Dermis microvascular lymphatic vessel endothelial cell (primary cell): ENCODE measurements at places on chromosomes 5 and 9. TPM values are rescaled to one million over a fixed set of nuclear protein-coding genes. Genes with fewer than 3 reads are reported as not detected.

The CDC42SE2 gene
- total RNA-seq = 47.6 and 58.0 TPM in 2 replicates

- DNase-seq = no peak
Observed at GRCh38 chr5:132480546-132480892, 10.1 kb downstream of the IRF1 start.

- no peak for DNase-seq
Observed at GRCh38 chr5:154866841-154867240, 8.4 kb downstream of the CNOT8 start.

DNA sequence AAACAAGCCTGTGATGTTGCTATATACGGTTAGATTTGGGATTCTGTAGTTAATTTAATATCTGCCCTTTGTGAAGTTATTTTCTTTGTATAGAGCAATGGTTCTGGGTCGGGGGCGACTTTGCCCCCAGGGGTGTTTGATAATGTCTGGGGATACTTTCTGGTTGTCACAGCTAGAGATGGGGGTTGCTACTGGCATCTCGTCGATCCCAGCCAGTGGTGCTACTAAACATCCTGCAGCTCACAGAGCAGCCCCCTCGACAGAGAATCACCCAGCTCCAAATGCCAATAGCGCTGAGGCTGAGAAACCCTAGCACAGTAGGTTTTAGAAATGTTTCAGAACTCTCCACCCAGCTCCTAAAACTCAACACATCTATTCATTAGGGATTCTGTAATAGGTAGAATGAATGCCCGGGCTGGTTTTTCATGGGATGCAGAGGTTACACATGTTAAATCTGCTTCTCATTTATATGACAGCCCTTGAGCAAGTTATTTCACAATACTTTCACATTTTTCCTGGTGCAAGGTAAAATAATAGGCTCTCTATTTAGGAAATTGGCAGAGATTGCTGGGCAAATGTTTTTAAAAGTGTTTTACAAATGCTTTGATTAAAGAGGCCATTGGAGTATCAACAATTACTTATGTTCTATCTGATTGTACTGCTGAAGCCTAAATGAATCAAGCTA, 75.2 kb upstream of the CTSL start:
- DNase-seq = no peak

- DNase-seq = peak; percentile 77
Observed at GRCh38 chr5:172714491-172715420, 56.2 kb downstream of the DUSP1 start.

GRCh38 chr5:29833394-29833793, 1360.1 kb upstream of the CDH6 start:
- DNase-seq = no peak

GRCh38 chr5:683551-684481, 9.3 kb downstream of the TPPP start:
- no peak for DNase-seq
